ENCODE measurements at places on chromosomes 4 and X.

GRCh38 chr4:155371432-155372043 lies 5.2 kb downstream of the MAP9 start:
- no peak for DNase-seq

DNA sequence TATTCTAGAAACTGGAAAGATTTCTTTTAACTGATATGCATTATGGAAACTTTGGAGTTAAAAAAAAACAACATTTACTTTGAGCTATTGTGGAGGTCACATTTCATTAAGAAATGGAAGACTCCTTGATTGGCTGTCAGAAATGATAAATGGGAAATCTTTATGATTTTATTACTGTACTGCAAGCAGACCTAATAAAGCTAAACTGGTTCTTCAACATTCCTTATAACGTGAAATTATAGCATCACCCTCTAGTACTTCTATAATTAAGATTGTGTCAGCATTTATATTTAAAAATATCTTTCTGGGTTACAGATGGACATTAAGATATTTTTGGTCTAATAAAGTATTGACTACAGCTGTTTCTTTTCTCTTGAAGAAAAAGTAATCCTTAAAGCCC lies 213.8 kb upstream of the PACRGL start:
- DNase-seq: no peak

DNA sequence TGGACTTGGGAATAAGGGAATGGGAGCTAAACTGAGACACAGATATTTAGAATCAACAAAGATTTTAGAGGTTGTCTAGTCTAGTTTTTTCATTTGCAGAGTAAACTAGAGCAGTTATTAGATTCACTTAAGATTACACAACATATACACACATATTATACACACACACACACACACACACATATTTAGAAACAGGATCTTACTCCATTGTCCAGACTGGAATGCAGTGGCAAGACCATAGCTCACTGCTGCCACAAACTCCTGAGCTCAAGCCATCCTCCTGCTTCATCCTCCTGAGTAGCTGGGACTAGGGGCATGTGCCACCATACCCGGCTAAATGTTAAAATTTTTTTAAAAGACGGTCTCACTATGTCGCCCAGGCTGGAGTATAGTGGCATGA lies 127.8 kb downstream of the TSPAN5 start:
- no peak for DNase-seq

DNA sequence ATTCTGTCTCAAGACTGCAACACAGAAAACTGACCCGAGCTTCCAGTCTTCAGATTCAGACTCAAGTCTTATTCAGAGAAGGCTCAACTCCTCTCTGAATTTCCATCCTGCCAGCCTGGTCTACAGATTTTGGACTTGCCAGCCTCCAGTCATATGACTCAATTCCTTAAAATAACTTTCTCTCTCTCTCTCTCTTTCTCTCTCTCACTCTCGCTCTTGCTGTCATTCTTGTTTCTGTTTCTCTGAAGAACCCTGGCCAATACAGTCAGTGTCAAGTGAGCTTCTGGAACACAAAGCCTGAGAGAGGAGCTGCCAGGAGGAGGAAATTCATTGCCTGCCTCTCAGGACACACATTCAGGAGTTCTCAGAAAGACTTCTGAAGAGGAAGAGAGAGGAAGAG lies 154.9 kb downstream of the PARM1 start:
- no peak for DNase-seq

- DNase-seq: no peak
These were observed 429.1 kb upstream of the INTU start for GRCh38 chr4:127203562-127204200.

GRCh38 chrX:72568406-72569092 lies 4.1 kb downstream of the HDAC8 start:
- DNase-seq: no peak

DNA sequence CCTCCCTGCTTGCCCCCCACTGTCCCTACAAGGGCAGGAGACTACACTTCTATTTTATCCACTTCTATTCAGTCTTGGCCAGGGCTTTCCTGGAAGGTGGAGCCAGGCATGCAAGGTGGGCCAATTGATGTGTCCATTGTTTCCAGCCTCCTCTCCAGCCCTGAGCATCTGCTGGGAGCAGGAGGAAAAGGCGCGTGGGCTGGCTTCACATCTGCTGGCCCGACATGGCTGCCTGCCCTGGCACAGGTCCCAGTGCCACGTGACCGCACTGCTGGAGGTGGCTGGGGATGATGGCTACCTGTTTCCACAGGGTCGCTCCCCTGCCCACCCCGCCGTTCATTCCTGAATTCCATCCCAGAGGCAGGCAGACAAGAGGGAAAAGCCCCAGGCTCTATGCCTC lies 247.7 kb downstream of the AFAP1 start:
- no peak for DNase-seq

DNA sequence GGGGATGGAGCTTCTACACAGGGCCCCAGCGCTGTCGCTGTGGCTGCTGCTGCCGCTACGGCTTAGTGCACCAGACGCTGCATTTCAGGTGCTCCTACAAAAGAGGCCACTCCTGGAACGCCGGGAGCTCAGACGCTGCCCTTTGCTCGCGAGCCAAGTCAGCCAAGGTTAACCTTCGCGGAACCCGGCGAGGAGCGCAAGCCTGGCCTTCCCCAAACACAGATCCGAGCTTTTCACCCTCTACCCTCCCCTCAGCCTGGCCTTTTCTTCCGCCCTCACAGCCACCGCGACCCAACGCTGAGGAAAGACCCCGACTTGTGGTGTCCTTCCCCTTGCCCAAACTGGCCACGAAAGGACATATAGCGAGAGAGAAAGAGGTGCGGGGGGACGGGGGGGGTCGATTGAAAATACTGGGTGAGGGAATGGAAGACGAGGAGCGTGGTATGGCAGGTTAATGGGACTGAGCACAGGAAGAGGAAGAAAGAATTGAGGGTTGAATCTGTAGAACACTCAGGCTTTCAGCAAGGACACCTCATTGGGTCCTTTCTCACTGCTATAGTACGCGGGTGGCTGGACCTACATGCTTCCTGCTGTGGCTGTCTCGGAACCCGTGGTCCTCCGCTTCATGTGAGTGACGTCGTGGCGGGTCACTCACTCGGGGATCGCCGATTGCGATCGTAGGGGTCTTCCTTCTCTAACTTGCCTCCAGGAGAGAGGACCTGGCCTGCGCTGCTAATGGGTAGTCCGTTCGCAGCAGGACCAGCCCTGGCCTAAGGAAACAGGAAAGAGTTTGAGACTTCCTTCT lies at the start of the genes AIMP1 and TBCK:
TSS of gene AIMP1 (plus strand) at position 583 of the 805 bp plus-strand sequence. CDS start 8,460 bp downstream, outside the sequence.
TSS of gene TBCK (minus strand) at position 242 of the 805 bp plus-strand sequence. CDS start 7,249 bp downstream, outside the sequence.
- DNase-seq: peak; percentile 82

DNA sequence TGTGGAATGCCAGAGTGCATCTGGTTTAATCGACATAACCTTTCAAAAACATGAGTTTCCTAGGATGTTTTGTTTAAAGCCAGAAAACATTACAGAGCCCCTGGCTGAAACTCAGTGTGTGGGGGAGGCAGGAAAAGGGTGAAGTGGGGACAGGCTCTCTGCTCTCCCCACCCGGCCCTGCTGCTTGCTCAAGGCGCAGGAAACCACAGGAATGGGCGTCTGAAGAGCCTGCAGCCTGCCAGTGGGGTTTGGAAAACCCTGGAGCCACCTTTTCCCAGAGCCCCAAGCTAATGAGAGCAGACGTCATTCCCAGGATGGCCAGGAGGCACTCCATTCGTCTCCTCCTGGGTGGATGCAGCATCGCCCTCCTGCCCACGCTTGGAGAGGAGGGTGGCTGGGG lies 240.6 kb downstream of the AFAP1 start:
- DNase-seq: no peak

GRCh38 chrX:153525451-153525850 lies 8.0 kb downstream of the ATP2B3 start:
- DNase-seq: no peak

- no peak for DNase-seq
These were observed 69.6 kb upstream of the NFKB1 start for GRCh38 chr4:102431608-102431961.

GRCh38 chr4:152605641-152606335 lies 69.9 kb upstream of the FBXW7 start:
- no peak for DNase-seq

- no peak for DNase-seq
These were observed 427.3 kb upstream of the FAM241A start for GRCh38 chr4:111717921-111718320.

- DNase-seq: no peak
These were observed 439.4 kb upstream of the CPEB2 start for GRCh38 chr4:14562901-14563300.

GRCh38 chrX:39936886-39937770 lies 160.6 kb downstream of the BCOR start:
- peak; percentile 4 for DNase-seq

- DNase-seq: no peak
These were observed 165.8 kb upstream of the CYSLTR1 start for GRCh38 chrX:78493180-78493579.

GRCh38 chrX:136166221-136166855 lies 19.0 kb downstream of the FHL1 start:
- DNase-seq: no peak

GRCh38 chr4:132513491-132513890 lies 635.6 kb upstream of the PCDH10 start:
- no peak for DNase-seq
